EL (cell line): ENCODE measurements at places on chromosomes 12 and 14.

- no peak for DNase-seq
These were observed 89.0 kb upstream of the TRAF3 start for GRCh38 chr14:102688290-102688689.

- no peak for DNase-seq
These were observed 77.9 kb upstream of the SOX5 start for GRCh38 chr12:24027352-24027751.

DNA sequence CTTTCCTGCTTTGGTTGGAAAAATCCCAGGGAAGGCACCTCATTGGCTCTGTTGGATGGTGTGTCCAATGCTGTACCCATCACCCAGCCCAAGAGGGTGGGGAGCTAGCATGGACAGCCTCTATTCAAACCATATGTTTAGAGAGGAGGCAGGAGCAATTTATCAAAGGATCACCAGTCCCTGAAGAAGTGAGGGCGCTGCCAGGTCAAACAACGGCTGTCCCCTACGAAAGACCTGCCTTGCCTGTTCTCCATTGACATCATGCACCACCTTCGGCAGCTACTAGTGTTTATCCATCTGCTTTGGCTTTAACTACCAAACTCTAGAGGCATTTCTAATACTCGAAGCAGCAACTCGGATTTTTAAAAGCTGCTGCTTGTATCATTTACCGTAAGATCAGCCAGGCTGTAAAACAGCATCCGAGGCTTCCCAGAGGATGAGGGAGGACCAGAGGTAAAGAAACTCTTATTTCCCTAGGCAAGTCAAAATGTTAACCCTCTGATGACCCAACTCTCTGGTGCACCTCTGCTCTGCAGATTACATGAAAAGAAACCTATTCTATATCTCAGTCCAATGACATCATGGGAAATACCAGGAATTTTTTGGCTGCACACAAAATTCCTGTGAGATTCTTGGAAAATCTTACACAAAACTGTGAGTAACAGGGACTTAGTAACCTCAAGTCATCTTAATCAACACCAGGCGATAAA is 720.9 kb upstream of the TBX3 start:
- DNase-seq = peak; percentile 95

GRCh38 chr14:71049435-71050133 is 142.3 kb downstream of the PCNX1 start:
- DNase-seq = peak; percentile 58

- no peak for DNase-seq
These were observed 234.7 kb downstream of the CCDC91 start for GRCh38 chr12:28424965-28425364.

DNA sequence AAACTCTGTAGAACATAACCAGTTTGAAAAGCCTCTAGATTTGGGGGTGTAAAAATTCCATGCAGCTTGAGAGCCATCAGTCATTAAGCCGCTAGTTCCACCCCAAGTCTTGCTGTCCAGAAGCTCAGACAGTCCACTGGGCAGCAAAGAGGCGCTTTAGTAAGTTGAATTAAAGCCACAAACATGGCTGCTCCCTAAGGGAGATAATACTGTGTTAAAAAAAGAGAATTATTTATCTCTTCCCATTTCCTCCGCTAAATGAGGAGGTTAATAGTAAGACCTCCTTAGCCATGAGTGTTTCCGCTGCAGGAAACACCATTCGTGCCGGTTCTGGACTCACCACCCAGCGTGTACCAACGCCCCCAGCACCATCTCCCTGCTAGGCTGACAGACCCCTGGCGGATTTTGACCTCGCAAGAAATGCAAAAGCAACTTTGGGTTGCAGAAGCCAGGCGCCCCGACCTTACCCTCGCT is 536 bp downstream of the TM7SF3 start:
- DNase-seq = no peak

- DNase-seq = no peak
These were observed 8.0 kb upstream of the ATF7IP start for GRCh38 chr12:14357486-14357885.

DNA sequence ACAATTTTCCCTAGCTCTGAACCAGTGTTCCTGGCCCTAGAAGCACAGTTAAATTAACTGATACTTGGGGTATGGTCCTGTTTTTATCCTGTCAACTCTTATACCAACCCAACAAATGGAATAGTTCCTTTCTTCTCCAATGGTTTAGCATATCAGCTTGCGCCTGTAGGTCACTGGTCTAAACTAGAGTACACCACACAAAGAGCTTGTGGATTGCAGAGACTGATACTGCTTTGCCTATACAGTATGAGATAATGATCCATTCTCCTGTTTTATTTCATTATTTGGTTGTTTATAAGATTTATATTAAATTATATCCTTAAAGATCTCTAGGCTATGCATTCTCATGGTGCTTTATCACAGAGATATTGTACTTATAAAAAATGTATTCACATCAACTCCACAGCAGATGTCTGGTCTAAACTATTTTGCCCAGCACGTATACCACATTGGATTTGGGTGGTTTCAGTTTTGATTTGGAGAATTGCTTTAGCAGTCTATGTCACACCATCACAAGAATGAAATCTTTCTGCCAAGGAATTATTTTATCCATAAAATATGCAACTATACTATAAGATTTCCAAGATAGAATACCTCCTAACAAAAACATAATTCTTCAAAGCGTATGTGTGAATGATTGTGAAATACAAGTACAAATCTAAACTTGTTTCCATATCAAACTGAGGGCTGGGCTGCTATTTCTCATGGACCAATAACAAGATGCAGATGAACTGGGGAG is 142.1 kb downstream of the SLC16A7 start:
- peak; percentile 42 for DNase-seq

DNA sequence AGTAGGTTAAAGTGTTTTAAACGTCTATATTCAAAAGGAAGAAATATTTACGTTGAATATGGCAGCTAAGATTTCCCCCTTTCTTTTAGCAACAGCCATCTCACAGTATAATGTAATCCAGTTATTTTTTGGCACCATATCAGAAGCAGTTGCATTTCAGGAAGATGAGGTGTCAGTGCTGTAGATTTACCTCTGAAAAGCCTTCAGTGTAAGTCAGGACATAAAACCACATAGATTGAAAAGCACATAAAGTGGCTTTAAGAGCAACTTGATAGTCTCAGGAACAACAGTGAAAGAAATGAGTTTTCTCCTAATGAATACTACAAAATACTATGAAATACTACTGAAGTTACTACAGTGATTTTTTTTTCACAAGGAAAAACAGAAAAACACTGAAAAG is 6.9 kb downstream of the MLH3 start:
- DNase-seq = peak; percentile 69

DNA sequence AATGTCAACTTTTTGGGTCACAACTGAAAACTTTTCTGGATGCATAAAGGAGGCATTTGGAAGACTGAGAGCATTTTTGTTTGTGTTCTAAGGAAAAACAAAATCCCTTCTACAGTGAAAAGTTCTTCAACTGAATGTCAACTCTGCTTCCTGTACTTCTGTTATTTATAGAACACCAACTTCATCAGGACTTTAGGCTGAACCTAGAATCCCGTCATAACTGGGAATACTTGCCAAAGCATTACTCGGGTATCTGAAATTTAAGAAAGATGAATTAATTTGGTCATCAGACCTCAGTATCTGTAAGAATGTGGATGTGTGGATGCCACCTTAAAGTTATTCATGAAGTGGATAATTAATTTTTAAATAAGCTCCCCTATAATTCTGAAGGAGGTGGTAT is 73.2 kb downstream of the FERMT2 start:
- peak; percentile 29 for DNase-seq

DNA sequence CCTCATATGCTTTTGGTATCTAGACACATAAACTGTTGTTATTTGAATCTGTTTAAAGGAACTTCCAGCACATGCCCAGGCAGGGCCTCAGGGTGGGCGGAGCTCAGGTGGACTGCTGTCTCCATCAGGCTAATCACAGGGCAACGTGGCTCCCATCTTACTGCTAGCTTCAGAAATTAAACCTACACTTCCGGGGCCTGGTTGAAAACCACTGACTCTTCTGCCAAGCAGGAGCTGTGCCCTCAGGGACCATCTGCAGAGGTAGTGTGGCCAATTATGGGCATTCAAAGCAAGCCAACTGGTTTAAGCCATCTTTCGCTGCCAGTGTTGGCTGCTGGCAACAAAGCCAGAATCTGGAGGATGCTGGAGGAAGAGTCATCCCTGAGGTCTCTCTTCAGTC is 97.5 kb downstream of the TMX1 start:
- no peak for DNase-seq

DNA sequence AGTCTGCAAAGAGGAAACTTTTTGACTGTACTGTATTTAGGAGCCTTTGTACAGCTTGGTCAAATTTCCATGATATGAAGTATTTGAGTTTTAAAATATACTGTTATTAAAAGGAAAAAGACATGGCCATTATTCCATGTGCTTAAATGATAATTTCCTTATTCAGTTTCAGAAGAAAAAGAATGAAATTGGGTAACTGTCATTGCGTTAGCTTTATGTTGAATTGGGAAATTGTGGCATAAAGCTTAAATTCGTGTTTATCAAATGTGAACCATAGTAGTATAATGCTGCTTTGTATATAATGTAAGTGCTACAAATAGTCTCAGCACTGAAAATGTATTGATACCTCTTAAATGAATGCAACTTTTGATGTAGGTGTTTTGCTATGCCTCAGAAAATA is 64.9 kb downstream of the ETNK1 start:
- no peak for DNase-seq

DNA sequence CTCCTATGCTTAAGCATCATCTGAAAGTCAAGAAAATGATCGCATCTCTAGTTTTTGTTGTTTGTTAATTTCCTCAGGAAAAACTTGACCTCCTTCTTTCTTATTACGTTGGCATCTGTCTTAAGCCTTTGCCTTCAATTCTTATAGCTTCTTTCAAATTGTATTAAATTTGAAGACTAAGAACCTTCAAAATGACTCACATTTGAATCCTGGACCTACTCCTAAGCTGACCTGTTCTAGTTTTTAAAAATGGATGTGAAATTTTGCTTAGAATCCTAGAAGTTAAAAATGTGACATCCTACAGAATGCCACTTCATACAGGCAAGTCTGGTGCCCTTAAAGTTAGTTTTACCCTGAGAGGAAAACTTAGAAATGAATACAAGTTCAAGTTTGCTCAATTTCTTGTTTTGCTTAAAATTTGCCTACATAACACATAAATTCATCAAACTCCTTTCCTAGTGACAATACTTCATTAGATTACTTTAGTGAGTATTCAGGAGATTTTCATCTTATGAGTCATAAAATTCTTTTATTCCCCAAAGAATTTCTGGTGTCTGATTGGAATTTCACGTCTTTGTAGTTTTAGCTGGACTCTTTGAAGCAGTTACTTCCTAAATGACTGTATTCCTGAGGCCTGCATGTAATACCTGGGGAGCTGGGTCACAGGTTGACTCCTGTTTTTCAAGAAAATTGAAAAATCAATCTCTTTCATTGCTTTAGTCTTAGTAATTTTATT is 152.3 kb downstream of the MSRB3 start:
- DNase-seq = peak; percentile 84
